Activated T-cell treated with anti-CD3 and anti-CD28 coated beads, Interleukin-2, amount 50 U/mL, for 4 hours (primary cell): ENCODE measurements at places on chromosomes 4 and X. TPM values are rescaled to one million over a fixed set of nuclear protein-coding genes. Genes with fewer than 3 reads are reported as not detected.

DNA sequence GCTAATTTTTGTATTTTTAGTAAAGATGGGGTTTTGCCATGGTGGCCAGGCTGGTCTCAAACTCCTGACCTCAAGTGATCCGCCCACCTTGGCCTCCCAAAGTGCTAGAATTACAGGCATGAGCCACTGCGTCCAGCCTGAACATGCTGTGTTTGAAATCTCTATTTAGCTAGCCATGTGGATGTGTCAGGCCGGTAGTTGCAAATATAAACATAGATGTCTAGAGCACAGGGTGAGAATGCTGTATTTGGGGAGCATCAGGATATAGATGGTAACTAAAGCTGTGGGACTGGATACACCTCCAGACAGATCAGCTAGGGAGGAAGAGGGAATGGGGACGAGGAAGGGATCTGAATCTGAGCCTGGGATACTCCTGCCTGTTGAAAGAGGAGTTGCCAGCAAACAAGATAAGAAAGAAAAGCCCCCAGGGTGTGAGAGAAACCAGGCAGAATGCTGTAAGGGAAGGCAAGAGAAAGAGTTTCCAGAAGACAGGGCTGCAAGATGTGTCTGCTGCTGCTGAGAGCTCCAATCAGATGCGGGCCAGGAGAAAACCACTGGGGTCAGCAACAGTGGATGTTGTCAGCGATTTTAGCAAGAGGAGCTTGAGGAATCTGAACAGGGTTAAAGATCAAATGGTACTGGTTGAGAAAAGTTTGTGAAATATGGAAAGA, 177.4 kb downstream of the PALLD start:
- DNase-seq: no peak

DNA sequence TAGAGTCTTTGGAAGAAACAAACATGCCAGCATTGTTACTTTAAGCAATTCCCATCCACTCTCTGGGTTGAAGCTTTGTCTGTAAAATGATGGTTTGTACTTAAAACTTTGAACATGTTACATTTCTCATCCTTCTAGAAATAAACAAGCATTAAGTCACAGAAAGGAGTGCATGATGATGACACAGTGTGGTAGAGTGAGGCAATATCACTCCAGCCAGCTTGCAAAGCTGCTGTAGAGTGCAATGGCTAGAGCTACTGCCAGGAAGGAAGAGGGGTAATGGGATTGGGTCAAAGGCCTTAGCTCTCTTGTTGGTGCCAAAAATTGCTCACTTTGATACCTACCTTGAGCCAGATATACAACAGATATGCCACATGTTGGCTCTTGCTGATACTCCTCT, 12.3 kb upstream of the ENOX2 start:
- DNase-seq: no peak

DNA sequence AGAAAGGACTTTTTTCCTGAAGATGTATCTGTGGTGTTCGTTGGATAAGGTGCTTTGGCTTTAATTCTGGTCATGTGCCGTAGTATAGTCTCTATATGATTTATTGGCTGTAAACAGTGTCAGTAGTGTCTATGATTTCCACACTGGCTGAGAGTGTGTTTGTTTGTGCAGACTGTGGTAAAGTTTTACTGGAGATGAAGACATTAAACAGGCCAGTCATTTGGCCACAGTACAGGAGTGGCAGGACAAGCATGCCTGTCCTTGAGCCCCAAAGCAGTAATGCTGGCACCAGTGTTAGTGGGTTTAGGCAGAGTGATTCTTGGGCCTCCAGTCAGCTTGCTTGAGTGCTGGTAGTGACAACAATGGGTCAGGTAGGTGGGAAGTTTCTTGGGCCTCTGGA, 1023.9 kb upstream of the GRID2 start:
- DNase-seq: no peak

- DNase-seq: no peak
Observed at GRCh38 chr4:138408758-138409157, 166.6 kb upstream of the SLC7A11 start.

DNA sequence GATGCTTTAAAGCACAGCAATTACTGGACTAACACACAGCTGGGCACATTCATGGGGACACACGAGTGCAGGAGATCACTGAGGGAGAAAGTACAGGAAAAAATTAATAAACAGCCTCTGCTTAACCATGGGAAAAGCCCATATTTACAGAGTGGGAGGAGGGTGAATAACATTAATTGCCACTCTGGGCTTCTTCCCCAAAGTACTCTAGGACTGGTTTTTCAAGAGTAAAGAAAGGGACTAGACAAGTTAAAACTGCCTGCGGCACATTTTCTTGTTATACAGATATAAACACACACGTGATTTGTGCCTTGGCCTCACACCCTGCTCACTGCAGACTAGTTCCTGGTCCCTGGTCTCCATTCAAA, 179.7 kb upstream of the TET2 start:
- no peak for DNase-seq

GABRB1 gene
- total RNA-seq: not detected

DNA sequence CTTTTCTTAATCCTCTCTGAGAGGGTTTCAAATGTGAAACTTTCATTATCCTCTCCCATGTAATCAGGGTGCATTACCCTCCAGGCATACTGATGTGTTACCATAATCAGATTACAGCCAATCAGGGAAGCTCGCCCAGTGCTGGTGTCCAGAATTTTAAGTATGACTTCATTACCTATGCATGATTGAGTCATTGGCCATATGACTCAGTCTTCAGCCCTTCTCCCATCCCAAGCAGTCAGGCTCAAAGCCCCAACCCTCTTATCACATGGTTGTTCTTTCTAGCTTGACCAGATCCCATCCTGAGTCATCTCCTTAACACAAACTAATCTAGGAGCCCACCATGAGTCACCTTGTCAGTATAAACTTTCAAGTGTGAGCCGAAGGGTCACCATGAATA, 1668.1 kb upstream of the AGA start:
- DNase-seq: no peak

GRCh38 chr4:175531405-175532091, 280.5 kb downstream of the GPM6A start:
- no peak for DNase-seq

DNA sequence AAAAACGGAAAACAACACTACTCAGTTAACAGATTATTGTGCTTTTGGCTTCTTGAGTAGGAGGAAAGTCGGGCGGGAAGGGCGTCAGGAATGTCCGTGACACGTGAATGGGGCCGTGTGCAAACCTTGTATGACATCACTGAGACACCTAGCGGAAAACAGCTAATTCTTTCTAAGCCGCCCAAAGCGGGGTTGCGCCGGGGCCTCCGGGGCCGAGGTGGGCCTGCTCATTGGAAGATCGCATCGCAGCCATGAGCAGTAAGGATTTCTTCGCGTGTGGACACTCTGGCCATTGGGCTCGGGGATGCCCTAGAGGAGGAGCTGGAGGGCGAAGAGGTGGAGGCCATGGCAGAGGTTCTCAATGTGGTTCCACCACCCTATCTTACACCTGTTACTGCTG, at the start of gene ZCCHC13:
Gene ZCCHC13, plus strand, starts transcription at position 165 of the 400 bp plus-strand sequence. Its CDS starts 87 bp downstream, at position 252.
- no peak for DNase-seq

SPANXA1 gene
- total RNA-seq: not detected

DNA sequence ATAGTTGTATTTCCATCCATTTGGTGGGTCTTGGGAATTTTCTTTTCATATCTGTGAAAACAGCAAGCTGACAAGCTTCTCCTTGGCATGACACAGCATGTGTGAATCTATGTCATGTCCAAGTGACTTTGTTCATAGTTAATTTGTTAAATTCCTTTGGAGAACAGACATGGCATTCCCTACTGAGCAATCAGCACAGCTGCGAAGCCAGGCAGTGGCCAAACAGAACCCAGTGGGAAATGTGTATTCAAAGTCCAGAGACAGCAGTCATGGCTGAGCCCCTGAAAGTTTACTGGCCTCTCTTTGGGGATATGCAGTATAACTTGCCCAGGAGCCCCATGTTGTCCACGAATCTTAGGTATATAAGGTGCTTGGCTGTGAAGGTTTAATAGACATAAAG, 474.7 kb downstream of the NKX6-1 start:
- DNase-seq: no peak

GRCh38 chrX:36909676-36910030, 98.5 kb upstream of the FAM47C start:
- no peak for DNase-seq

GRCh38 chr4:84050015-84050414, 449.1 kb downstream of the NKX6-1 start:
- DNase-seq: no peak

USP17L26 gene
- not detected for total RNA-seq

CABS1 gene
- not detected for total RNA-seq
